ENCODE measurements at places on chromosomes 1 and 21.

DNA sequence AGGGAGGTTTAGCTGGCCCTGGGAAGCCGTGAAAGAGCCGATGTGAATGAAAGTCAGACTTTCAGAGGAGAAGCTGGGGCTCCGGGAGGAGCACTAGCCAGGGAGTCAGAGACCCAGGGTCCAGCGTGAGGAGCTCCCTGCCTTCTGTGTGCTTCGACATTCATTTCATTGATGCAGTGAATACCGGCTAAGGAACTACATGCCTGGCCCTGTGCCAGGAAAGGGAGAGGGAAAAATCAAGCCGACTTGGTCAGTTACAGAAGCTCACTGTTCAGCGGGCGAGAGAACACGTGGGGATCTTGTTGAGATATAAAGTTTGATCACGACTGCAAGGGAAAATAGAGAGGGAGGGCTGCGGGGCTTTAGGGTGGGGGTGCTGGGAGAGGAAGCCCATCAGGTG is 76.7 kb upstream of the RUNX3 start:
- no peak for DNase-seq

GRCh38 chr1:32948905-32949304 is 15.7 kb downstream of the RNF19B start:
- no peak for DNase-seq

- DNase-seq: no peak
These were observed 36.2 kb upstream of the ZNF496 start for GRCh38 chr1:247367786-247368422.

DNA sequence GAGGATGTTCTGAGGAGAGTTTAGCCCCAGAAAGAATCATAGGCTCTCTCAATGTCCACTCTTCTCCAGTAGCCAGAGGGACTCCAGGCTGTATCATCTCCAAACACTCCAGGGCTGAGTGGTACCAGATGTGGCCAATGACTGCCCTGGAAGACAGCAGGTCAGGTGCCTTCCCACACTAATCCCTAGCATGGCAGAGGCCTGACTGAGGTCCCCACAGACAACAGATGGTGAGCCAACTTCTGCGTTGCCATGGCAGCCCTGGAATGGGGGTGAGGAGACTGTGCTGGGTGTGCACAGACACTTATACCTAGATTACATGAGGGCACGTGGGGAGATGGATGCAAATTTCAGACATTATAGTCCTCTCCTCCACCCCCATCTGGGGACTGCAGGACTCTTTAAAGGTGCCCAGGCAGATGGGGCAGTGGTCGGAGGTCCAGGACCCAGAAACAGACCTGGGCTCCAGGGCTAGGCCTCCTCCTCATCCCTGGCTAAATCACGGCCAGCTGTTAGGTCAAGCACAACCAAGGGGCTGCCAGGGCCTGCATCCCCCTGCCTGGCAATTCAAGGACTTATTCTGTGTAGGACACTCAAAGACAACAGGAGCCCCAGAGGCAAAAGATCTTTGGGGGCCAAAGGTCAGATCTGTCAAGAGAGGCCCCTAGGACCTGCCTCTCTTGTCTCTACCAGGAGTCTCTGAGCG is 42.9 kb downstream of the CAMK2N1 start:
- DNase-seq: no peak

DNA sequence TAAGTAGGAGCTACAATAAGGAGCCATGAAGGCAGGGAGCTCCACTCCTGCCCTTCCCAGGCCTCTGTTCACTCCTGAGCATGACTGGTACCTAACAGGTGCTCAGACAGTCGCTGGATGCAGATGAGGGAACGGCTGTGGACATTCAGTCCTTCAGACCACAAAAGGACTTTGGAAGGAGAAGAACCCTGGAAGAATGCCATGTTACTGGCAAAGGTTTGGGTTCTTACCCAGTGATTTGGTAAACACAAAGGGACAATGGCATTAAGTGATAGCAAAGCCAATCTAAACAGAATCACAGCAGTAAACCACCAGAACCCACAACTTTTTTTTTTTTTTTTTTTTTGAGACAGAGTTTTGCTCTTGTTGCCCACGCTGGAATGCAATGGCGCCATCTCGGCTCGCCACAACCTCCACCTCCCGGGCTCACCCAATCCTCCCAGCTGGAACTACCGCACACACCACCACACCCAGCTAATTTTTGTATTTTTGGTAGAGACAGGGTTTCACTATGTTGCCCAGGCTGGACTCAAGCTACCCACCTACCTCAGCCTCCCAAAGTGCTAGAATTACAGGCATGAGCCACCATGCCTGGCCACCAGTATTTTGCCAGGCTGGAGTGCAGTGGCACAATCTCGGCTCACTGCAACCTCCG is 7.5 kb upstream of the CBR3 start:
- no peak for DNase-seq

GRCh38 chr21:24179110-24179509 is 1428.2 kb downstream of the MRPL39 start:
- DNase-seq: no peak

DNA sequence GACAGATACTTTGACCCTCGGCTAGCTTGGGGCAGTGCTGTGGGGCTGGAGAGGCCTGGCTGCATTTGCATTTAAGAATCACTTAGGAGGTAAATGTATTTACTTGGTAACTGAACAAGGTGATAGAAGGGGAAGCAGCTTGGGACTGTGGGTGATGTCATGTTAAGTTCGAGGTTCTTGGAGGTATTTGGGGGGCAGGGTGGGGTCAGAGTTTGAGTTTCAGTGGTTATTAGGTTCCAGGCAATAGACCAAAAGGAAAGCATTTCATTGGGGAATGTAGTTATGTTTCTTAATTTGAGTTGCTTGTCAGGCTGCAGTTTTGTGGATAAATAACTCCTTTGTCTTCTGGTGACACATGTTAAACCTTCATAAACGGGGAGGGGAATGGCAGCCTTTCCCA is 2.4 kb upstream of the FAM78B start:
- DNase-seq: no peak

- no peak for DNase-seq
These were observed 142.1 kb downstream of the DPYD start for GRCh38 chr1:97778718-97779117.

- no peak for DNase-seq
These were observed 46.3 kb downstream of the NGF start for GRCh38 chr1:115291741-115292140.

GRCh38 chr1:10615332-10615731 is 140.6 kb downstream of the PEX14 start:
- no peak for DNase-seq

GRCh38 chr1:204405988-204406387 is 5.6 kb downstream of the PPP1R15B start:
- DNase-seq: no peak

DNA sequence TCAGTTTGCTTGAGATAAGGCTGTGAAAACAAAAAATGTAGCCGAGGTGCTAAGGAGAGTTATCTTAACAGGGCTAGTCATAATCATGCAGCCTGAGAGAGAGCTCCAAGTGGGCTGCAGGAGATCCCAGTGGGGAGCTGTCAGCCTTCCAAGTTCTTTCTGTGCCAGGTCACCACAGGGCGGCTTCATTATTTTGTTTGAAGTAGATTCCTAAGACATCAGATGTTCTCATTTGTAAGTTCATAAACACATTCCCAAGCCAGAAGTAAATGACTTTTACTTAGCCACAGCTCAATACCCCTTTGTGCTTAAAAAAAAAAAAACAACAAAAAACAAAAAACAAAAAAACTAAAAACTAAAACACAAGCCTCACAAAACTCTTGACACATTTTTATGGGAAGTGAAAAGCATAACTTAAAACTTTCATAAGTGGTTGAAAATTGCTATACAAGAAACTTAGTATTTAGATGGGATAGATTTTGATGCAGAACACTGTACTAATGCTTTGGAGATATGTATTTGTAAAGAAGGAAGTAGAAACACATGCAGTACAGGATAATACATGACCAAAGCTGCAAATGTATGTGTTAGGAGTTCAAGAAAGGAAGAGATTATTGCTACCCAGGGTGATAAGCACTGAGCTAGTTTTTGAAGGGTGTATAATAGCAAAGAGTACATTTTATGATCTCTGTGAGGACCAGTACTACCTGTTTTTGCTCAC is 8.6 kb downstream of the CDC14A start:
- DNase-seq: no peak

DNA sequence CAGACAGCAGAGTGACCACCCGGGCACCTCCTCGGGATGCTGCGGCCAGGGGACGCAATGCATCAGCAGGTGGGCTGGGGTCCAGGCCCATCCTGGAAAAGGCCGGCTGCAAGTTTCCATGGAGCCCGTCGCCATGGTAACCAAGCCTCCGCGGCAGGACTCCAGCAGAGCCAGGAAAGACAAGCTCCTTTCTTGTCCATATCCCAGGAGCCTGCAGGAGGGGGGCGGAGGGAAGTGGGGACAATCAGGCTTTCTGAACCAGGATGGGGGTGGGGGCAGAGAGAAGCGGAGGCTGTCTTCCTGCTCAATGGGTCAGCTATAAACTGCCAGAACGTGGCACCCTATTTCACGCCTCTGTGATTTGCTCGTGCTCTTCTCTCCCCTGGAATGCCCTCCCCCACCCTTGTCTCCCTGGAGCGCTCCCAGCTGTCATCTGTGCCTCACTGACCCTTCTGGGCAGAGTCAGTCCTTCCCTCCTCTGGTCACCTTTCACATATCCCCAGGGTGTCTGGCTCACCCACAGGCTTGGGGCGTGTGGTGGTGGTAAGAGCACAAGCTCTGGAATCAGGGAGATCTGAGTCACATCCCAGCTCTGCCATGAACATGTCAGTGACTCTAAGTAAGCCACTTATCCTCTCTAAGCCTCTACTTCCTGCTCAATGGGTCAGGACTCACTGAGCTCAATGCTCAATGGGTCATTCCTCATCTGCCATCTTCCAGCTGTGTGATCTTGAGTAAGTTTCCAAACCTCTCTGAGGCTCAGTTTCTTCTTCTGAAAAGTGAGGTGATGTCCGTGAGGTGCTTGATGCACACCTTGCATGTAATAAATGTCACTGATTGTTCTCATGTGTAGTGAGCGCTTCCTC is 58.9 kb upstream of the LAPTM5 start:
- peak; percentile 1 for DNase-seq

DNA sequence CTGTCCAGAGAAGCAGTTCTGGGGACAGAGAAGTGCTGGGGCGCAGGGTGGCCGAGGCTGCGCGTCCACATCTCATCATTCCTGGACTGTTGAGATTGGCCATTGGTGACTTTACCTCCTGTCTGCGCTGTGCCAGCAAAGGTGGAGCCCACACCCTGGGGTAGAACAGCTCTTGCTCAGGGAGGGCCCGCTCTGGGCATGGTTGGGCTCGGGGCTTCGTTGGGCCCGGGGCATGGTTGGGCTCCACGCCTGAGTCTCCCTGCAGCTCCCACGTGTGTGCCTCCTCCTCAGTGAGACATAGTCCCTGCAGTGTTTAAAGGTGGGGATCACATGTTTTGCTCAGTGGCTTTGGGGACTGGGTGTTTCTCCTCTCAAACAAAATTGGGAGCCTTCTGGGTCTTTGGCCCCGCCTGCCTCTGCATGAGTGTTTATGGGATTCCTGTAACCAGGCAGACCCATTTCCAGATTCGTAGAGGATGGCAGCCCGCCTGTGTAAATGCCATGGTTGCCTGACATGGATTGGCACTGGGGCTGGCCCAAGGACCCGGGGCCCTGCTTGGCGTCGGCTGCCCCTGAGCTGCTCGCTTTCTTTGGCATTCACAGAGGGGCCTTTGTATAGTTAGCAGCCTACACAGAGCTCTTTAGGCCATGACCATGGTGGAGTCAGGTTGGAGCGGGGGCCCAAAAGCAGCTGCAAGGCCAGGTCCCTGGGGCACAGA is 104.6 kb downstream of the TLR5 start:
- DNase-seq: no peak

GRCh38 chr1:204574865-204575163 is 58.6 kb downstream of the MDM4 start:
- DNase-seq: no peak

GRCh38 chr1:211327346-211327921 is 801 bp downstream of the TRAF5 start:
- DNase-seq: no peak

DNA sequence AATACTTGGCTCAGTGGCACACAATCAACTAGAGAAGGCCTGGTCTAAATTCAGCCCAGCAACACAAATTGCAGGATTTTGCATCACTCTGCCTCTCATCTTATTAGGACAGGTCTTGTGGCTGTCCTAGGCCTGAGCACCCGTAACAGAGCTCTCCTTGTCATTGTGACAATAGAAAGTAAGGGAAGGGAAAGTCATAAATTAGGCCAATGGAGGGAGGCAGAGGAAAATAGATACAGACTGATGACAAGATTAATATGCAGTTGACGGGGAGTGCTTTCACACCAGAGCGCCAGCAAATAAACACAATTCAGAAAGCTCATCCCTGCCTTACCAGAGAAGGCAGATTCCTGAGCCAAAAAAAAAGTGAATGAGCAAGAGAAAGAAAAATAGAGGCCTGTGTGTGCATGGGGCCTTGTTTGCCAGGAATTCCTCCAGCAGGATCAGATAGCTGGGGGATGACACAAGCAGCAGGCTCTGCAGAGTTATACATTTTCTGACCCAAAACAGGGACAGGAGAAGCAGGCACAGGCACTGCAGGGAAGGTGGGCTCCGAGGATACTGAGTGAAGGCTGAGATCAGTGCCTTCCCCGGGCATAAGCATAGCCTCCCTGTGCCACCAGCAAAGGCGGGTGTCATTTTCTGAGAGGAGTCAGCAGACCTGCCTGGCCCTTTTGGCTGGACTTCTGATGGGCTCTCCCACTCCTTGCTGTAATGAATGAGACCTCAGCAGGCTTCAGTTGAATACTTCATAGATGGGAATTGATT is 110.0 kb upstream of the SPAG17 start:
- DNase-seq: no peak

DNA sequence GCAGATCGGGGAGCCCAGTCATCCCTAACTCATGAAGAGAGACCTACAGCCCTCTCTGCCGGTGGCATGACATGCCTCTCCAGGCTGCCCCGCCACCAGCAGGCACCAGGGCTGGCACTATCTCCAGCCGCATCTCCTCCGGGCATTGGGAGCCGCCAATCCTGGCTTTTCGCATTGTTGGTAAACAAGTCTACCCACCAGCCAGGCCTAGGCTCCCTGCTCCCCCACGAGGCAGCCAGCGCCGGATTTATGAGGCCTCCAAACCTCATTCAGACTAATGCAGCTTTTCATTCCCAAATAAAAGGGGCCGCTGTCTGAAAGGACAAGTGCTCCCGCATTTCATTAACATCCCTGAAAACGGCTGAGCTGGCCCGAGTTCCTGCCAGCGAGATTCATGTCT is 3.4 kb upstream of the GRIK3 start:
- no peak for DNase-seq
